ENCODE measurements at places on chromosomes 1 and 21.

- DNase-seq, result no peak
Measured at GRCh38 chr1:191206513-191207207, 729.0 kb upstream of the BRINP3 start.

- DNase-seq, result peak; percentile 53
Measured at GRCh38 chr1:109239409-109240068, 9.8 kb upstream of the CELSR2 start.

- no peak for DNase-seq
Measured at GRCh38 chr1:43460988-43461693, 7.4 kb upstream of the HYI start.

- peak; percentile 47 for DNase-seq
Measured at GRCh38 chr1:11407301-11407994, 71.5 kb upstream of the DISP3 start.

DNA sequence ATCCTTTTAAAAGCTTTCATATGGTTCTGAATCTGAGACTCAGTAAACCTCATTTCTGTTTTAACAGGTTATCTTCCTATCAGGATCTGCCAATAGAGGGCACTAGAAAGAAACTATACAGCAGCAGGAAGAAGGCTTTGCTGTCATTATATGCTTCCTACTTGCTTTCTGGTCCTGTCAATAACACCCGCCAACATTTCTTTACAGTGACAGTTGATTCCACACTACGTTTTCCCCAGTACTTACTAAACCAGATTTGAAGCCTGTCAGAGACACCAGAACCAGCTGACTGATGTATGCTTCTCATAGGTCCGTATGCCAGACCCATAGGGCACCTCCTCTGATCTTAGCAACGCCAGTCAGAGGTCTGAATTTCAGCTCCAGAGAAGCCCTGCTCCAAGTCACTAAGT lies 341.0 kb upstream of the NEGR1 start:
- no peak for DNase-seq

DNA sequence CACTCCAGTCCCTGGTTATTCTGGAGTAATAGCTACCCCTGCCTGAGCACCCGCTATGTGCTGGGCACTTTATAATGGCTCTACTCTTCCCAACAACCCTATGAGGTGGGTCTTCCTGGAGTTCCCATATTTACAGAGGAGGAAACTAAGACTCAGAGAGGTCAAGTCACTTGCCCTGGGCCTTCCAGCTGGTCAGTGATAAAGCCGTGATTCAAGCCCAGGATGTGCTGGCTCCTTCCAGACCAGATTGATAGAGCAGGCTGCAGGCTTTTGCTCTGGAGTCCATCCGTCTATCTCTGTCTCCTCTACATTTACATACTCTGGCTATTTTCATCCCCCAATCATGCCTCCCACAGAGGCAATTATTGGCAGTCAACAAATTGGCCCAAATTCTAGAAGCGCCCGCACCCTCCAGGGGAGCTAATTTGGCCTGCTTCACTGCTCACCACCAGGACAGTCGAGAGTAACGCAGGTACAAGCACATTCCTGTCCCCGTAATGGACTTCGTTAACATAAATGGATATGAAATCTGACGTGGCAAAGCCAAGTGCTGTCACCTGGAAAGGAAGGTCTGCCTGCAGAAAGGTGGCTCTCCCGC lies 39.8 kb upstream of the SELENON start:
- DNase-seq, result no peak

DNA sequence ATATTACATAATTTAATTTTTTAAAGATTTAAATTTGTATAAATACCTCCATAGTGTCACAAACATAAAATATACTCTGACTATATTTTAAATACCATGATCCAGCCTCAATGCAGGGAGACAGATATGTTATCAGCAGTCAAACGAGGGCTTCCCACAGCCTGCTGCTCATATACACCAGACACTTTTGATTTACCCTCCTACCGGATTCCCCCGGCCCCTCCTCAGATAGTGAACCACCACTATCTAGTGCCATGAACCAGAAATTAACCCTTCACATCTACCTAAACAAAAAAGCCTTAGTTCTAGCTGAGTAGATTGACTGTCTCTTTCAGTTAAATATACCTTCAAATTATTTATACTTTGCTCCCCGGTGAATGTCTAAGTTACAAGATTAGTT lies 52.4 kb upstream of the C1orf53 start:
- DNase-seq, result no peak

- DNase-seq, result peak; percentile 82
Measured at GRCh38 chr1:218344814-218345672, at the start of gene TGFB2. Gene TGFB2 (plus strand): TSS chr1:218345336. CDS start chr1:218346702, 1,366 bp downstream.

- DNase-seq, result no peak
Measured at GRCh38 chr1:186236921-186237320, 138.1 kb downstream of the TPR start.

DNA sequence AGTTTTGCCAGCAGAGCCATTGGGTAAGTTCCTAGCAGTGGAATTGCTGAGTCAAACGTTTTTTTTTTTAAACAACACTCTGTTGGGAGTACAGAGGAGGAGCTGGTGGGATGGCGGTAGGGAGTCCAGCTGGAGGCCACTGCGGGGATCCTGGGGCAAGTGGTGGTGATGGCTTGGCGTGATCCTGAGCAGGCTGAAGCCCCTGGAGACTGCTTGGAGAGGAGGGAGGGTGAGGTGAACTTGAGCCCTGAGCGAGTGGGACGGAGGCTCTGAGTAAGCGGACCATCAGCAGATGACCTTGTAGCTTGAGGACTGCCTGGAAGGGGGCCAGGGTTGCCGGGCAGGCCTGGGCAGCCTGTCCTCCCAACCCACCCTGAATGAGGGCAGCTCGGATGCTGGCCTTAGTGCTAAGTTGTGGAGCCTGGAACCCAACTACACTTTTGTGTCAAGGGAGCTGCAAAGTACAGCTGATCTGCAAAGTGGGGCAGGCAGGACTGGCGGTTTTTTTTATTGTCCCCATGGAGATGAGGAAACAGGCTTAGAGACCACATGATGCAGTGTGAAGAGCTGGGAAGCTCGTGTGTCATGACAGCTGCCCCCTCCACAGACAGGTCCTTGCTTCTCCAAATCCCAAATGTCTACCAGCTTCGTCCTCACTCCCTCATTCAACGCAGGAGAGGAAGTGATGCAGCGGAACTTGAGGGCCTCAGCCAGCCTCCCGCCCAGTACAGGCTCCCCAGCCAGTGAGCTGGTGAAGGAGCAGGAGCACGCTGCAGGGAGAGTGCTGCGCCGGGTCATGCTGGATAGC lies 20.2 kb downstream of the MRPL37 start:
- DNase-seq, result peak; percentile 81

DNA sequence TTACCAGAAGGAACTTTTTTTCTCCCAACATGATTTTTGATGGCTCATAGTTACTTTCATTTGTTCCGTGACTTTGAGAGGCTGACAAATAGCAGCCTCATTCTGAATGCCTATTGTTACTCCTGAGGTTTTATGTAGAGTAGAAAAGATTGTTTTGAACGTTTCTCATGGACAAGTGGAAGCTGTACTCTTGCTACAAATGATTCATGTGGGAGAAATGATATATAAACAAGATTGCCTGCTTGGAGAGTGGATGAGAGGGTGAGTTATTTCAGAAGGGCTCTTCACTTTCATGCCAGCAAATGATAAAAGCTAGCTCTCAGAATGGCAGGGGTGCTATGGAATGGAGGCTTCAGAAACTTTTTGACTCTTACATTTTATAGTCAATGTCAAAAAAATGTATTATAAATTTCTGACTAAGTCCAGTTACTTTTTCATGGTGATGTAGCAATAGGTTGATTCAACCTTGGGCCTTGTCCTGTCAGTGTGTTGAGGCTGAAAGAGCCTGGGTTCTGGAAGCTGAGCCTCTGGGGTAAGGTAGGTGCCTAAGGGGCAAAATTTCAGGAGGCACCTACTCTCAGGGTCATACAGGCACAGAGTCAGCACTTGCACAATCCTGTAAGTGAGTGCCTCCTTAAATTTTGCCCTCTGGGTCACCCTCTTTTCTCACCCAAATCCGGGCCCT lies 19.4 kb downstream of the JUN start:
- DNase-seq, result no peak

Data from SJCRH30 (cell line).